ENCODE measurements at places on chromosomes 5 and 9.
A peak's percentile ranks its signal among the peaks of the same experiment; 100 is the strongest.

DNA sequence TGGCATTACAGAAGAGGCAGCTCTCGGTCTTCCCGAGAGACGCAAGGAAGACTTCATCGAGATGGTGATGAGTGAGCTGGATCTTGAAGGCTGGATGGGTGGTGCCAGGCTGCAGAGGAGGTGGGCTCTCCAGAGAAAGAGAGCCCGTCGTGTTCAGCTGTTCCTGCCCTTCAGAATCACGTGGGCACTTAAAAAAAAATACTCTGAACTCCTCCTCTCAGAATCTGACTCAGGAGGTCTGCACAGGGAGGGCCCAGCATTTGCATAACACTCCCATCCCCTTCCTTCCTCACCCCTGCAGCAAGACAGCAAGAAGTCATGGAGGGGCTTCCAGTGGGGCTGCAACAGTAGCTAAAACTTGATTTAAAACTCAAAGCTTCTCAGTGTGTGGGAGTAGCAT lies 203.0 kb downstream of the ATPSCKMT start:
- no peak for DNase-seq

DNA sequence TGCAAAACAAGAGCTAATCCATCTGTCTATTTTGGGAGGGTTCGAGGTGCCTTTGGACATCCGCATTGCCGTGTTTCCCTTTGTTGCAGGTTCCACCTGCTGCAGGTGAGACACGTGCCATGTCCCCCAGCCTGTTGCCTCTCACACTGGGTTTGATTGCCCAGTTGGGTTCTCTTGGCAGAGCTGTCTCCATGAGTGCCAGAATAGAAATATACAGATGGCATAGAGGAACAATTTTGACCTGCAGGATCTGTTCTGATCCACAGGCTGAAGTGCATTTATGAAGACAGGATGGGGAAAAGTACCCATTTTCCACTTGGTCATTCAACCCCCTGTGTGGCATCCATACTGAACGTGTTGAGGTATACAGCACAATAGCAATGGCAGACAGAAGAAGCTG lies 178.1 kb downstream of the SGCD start:
- no peak for DNase-seq

DNA sequence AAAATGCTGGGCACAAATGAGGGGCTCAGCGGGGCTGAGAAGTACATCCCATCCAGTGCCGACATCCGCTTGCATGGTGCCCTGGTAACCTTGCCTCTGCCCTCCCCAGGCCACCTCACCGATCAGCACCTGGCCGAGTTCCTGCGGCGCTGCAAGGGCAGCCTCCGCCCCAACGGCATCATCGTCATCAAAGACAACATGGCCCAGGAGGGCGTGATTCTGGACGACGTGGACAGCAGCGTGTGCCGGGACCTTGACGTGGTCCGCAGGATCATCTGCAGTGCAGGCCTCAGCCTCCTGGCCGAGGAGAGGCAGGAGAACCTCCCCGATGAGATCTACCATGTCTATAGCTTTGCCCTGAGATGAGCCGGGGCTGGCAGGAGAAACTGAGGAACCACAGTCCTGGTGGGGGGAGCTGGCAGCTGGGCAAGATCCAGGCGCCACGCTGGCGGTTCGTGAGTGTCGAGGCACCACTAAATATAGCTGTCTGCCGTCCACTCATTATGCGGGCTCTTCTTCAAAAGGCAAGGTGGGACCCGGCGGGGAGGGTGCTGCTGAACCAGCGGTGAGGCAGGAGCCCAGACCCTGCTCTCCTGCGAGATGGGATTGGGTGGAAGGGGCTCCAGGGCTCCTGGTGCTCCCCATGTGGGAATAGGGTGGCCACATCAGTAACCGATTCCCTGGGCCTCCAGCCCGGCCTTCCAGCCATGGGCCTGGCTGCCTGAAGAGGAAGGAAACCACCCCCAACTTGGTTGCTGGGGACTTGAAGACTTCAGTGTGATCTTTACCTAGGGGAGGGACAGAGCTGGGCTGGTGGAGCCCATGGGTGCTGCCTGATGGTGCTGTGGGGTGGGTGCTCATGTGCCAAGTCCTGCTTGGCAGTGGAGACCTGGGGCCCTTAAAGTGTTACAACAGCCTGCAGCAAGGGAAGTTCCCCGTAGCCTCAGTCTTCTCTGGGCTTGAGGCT lies 6.6 kb downstream of the ASB6 start:
- no peak for DNase-seq

GRCh38 chr9:34862836-34863235 lies 95.2 kb upstream of the PHF24 start:
- no peak for DNase-seq

DNA sequence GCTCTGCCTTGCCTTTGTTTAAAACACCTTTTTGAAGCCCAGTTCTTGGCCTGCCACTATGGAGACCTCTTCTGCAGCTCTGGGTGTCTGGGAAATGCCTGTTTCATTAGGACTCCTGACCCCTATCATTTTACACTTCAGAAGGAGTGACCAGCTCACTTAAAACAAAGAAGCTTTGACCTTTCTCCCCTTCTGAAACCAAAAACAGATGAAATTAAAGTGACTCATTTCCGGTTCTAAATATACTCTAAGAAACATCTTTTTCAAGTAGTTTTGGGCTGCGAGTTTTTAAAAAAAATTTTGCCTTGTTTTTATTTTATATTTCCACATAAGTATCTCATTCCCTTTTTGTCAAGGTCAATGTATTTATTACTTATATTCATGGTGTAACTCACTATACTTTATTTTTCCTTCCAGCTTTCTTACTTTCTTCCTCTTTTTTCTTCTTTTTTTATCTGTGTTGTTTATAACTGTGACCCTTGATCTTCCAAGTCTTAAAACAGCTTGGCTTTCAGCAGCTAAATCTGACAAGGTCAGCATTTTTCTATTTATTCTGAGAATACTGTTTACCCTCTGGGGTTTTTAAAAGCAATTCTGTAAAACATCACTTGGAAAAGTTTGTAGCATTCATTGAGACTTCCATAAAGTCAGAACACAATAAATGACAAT lies 672.9 kb downstream of the NR2F1-AS1 start:
- peak; percentile 80 for DNase-seq

Data from foreskin melanocyte (primary cell).